ENCODE measurements at places on chromosomes 11 and 22.

DNA sequence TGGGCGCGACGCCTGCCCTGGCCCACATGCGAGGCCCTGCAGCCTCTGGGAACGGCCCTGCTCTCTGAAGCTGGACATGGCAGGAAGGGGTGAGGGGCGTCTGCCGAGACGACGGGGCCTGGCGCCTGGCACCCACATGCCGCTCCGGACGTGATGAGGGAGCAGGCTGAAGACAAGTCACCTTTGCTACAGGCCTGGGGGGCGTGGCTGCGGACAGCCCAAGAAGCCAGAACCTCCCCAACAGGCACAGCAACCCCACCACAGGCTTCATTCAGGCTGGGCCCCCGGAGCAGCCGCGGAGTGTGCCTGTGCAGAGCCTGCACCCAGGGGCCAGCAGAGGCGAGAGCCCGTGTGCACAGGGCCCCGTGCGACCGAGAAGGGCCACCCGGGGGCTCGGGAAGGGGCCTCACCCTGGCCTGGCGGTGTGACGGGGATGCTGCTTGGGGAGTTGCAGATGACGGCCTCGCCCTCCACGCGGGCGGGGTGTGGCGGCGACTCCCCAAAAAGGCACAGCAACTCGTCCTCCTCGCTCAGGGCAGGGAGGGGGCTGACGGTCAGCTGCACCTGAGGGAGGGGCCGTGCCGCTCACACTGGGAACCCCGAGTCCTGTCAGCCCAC is 16.6 kb upstream of the MAPK11 start:
- no peak for DNase-seq

- DNase-seq: no peak
Measured at GRCh38 chr11:122089111-122089510, 26.9 kb downstream of the BLID start.

DNA sequence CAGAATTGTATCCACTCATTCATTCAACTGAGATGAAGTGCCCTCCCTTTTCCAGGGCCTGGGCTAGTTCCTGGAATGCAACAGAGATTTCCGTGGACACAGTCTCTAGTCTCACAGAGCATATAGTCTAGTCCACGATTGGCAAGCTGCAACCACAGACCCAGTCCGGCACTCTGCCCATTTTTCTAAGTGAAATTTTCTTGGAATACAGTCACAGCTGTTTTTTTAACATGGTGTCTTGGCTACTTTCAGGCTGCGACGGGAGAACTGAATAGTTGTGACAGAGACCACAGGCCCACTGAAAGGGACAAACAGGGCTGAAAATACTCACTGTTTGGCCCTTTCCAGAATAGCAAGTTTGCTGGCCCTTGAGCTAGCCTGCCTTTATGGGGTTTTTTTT is 29.2 kb downstream of the ALG12 start:
- DNase-seq: no peak

GRCh38 chr11:102709201-102709945 is 3.8 kb upstream of the MMP27 start:
- no peak for DNase-seq

GRCh38 chr11:10522276-10522675 is 18.7 kb downstream of the RNF141 start:
- DNase-seq: no peak

Data from NCI-H1092 treated with DMSO at 0.1 percent for 48 hours (cell line).